ENCODE measurements at places on chromosomes 6 and 20.

GRCh38 chr6:124420116-124420840 lies 542.0 kb upstream of the RNF217 start:
- no peak for DNase-seq

- no peak for DNase-seq
These were observed 329.1 kb downstream of the CDH4 start for GRCh38 chr20:61580958-61581824.

DNA sequence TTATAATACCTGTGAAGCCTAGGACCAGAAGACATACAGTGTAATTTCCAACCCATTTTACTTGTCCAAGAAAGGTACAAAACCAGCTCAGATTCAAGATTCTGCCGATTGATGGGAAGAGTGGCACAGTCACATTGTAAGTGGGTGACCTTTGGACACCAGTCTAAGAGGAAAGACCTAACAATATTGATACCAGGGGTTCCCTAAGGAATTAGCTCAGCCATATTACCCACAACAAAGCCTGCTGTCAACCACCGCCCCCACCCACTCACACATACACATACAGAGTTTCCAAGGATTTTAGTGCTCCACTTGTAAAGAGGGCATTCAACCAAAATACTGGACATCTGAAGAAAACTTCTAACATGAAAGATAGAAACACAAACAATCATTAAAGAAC lies 27.9 kb upstream of the TMEM181 start:
- no peak for DNase-seq

GRCh38 chr6:36139431-36139830 lies 9.1 kb downstream of the MAPK13 start:
- no peak for DNase-seq

GRCh38 chr6:121590438-121590837 lies 155.0 kb downstream of the GJA1 start:
- DNase-seq: no peak

- DNase-seq: no peak
These were observed 30.9 kb downstream of the ZFP64 start for GRCh38 chr20:52160621-52161204.

GRCh38 chr6:7053125-7053774 lies 54.5 kb upstream of the RREB1 start:
- no peak for DNase-seq

Measured in activated gamma-delta T cell (primary cell).